ENCODE measurements at places on chromosomes 2 and 18. TPM values are rescaled to one million over a fixed set of nuclear protein-coding genes. Genes with fewer than 3 reads are reported as not detected.

- DNase-seq = peak; percentile 8
Observed at GRCh38 chr18:42392416-42392815, 437.4 kb downstream of the PIK3C3 start.

- no peak for DNase-seq
Observed at GRCh38 chr18:44799382-44799906, 118.8 kb downstream of the SETBP1 start.

- no peak for DNase-seq
Observed at GRCh38 chr2:237685408-237685807, 58.0 kb downstream of the LRRFIP1 start.

GRCh38 chr2:105820691-105821090, 76.0 kb downstream of the NCK2 start:
- DNase-seq = no peak

GRCh38 chr18:45056926-45057325, 376.2 kb downstream of the SETBP1 start:
- no peak for DNase-seq

DNA sequence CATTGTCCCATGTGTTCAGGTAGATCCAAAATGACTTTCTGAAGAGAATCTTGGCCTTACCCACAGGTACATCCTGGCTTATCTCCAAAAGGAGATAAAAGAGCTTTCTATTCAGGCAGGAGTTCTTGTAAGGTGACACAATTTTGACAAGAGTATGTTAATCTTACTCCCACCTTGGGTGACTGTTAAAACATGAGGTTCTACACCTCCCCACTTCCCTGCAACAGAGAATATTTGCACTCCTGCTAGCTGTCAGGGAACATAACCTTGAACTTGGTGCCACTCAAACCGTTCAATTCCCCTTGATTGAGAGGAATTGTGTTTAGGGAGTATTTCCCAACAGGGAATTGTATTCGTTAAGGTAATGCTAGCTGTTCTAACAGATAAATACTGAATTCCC, 372.5 kb upstream of the KLHL29 start:
- no peak for DNase-seq

Gene CAPG
- 50.8 TPM for total RNA-seq

- no peak for DNase-seq
Observed at GRCh38 chr2:52895726-52896340, 871.8 kb upstream of the CHAC2 start.

GRCh38 chr2:75166491-75166890, 32.8 kb downstream of the TACR1 start:
- DNase-seq = no peak

- DNase-seq = no peak
Observed at GRCh38 chr2:152320814-152321213, 14.2 kb upstream of the FMNL2 start.

Gene BBS5
- total RNA-seq = 0.58 TPM

DNA sequence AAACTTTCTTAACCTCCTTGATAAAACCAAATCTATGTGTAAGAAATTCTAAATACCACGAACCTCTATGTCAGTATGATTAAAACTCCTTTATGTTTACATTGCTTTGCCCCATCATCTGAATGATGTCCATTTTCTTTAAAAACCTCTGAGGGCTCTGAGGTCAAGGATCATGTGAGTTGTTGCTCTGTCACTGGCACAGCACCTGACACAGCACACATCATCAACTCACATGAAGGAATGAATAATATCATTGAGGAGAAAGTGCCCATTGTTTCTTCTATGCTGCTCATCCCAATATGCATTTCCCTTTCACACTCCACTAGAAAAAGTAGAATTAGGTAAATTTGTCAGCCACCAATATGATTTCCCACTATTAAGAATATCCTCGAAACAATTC, 1178.7 kb upstream of the NRXN1 start:
- DNase-seq = no peak
